Pancreas (tissue), 10 donors: ENCODE measurements at places on chromosomes 13 and 19.

- DNase-seq, result no peak
These were observed 55.8 kb upstream of the KCTD15 start for GRCh38 chr19:33740811-33741396.

DNA sequence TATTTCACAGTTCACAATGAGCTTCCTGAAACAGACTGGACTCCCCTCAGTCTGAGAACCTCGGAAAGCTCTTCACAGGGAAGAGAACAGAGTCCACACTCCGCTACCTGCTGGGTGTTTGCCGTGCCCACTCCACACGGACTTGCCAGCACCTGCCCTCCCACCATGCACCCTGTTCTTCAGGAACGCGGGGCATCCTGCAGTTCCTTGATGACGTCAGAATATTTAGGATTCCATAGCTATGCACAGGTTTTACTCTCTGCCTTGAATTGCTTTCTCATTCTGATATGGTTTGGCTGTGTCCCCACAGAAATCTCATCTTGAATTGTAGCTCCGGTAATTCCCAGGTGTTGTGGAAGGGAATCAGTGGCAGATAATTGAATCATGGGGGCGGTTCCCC lies 74.4 kb upstream of the FARP1 start:
- DNase-seq, result no peak

- DNase-seq, result peak; percentile 80
These were observed 5.8 kb downstream of the MLLT1 start for GRCh38 chr19:6273701-6274601.

DNA sequence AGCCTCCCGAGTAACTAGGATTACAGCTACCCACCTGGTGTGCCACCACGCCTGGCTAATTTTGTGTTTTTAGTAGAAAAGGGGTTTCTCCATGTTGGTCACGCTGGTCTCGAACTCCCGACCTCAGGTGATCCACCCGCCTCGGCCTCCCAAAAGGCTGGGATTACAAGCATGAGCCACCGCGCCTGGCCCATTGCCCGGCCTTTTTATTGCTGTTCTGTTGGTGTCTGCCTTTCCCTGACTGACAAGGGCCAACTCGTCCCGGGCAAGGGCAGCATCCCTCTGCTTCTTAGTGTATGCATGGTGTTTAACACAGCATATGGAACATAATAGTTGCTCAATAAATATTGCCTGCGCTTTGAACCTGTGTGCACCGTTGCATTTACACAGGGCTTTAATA lies 6.2 kb upstream of the RETN start:
- DNase-seq, result no peak

DNA sequence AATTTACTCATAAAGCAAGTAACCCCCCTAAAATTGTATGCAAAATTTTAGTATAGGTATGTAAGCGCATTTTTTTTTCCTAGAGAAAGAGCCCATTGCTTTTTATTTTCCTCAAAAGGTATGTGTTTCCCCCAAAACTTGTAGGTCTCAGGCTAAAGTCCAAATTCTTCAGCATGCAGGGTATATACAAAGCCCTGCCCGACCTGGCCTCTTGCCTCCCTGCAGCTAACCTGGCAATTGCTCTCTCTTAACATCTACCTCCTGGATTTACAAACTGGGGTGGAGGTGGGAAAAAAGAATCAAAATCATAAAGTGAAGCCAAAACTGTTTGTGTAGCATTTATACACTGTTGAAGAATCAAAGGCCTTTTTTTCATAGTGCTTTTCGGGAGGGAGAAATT lies 107.8 kb downstream of the KCNRG start:
- no peak for DNase-seq

GRCh38 chr13:94419304-94419924 lies 60.1 kb downstream of the DCT start:
- DNase-seq, result no peak

DNA sequence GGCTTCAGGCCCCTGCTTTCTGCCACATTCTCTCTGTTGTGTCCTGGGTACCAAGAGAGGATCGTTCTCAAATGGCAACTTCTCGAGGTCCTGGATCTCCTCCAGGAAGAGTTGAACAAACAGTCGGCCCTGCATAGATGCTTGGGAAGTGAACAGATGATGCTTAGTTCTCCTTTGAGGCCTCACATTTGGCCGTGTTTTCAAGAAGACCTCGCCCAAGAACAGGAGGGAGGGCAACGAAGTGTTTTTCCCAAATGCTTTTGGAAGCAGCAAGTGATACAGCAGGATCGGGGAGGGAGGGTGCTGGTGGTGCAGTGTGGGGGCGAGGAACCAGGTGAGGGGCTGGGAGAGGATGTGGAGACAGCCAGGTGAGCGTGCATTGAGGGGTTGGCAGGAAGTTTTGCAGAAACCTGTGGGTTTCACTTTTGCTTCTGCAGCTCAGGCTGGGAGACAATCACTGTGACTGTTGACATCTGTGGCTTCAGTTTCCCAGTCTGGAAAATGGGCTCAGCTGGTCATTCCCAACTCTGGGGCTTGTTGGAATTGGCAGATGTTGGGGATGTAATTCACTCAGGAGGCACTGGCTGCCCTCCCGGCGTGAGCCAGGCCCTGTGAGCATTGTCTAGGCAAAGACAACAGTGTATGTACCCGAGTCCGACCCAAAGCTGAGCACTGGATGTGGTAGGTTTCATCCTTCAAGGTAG lies 21.6 kb downstream of the MAST3 start:
- DNase-seq, result peak; percentile 59

- DNase-seq, result peak; percentile 79
These were observed at the start of gene ANGPTL4 for GRCh38 chr19:8363803-8364771. Gene ANGPTL4 (plus strand): TSS chr19:8364155. CDS start chr19:8364322, 167 bp downstream.

- no peak for DNase-seq
These were observed 4.9 kb downstream of the UCHL3 start for GRCh38 chr13:75554464-75554863.

- DNase-seq, result no peak
These were observed 95.3 kb upstream of the TEX29 start for GRCh38 chr13:111225166-111225565.

DNA sequence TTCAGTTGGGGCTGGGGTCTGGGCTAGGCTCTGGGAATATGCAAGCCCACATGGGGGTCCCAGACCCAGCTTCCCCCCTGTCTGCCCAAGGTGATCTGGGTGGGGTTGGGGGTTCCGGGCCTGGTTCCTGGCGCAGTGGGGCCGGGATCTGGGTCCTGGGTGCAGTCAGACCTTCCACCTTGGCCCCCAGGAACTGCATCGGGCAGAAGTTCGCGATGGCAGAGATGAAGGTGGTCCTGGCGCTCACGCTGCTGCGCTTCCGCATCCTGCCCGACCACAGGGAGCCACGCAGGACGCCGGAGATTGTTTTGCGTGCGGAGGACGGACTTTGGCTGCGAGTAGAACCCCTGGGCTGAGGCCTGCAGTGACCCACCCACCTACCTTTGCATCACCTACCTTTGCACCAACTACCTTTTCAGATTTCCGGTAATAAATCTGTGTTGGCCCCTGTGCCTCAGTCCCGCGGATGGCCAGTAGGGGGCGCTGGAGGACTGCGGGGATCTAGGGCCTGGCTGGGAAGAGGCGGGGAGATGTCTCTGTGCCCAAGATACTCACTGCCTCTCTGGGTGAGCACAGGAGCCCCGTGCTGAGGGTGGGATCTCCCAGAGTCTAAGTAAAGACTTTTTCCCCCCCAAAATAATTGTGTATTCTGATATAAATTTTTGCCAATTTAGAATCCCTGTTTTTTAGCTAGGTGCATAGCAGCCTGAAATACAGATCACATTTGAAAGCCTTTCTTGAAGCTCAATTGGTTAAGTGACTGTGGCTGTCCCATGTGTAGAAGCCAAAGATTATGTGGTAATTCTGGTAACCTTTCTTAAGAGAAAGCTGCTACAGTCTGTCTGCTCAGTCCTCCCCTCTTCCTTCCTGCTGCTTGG lies 11.5 kb upstream of the CYP4F3 start:
- peak; percentile 90 for DNase-seq

GRCh38 chr13:110232142-110232541 lies 74.8 kb downstream of the COL4A1 start:
- DNase-seq, result no peak

DNA sequence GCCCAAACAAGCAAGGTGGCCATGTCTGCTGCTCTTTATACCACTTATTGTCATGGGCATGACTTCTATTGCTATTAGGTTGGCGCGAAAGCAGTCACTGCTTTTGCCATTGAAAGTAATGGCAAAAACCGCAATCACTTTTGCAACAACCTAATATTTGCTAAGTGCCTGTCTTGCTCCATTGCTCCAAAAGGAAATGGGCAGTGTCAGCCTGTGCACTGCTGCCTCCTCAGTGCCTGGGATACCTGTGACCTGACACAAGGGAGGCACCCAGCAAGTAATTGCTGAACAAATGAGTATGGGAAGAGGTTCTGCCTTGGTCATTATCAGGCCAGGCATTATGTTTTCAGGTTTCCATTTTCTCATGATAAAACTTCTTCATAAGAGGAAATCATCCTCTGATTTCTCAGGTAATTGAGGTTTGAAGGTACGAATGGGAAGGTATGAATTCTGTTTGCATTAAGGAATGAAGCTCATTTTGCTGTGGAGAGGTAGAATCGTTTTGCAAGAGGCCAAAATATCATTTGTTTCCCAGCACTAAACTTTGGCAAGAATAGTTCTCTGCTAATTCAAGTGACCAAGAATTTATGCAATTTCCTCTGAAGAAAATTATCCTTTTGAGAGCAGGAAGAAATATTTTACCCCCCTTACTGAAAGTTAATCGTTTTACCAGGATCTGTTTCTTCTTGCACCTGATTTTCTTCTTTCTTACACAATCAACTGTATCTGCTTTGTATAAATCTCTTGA lies 128.4 kb upstream of the SPRY2 start:
- DNase-seq, result no peak
